ENCODE measurements at places on chromosomes 3 and 15.

GRCh38 chr3:156483426-156483825 lies 71.5 kb downstream of the SSR3 start:
- peak; percentile 12 for DNase-seq

DNA sequence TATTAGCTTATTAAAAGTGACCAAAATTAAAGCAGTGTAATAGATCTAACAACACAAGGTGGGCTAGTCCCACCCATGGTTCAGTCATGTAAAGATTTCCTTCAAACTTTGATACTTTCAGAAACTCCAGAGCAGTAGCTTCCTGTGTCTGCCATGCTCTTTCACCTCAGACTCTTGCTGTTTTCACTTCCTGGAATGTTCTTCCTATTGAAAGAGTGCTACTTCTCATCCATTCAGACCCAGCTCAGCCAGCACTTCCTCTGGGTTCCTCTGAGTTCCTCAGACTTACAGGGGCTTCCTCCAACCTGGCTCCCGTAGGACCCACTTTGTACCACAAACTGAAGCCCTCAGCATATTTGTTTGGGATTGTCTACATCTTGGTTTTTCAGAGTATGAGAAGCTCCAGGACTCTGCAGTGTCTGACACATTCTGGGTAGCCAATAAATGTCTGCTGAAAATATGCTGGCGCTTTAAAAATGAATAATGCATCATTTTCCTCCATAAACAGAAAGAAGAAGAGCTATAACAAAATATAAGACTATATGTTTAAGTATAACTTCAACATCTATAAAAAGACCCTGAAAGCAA lies 18.0 kb downstream of the NCEH1 start:
- no peak for DNase-seq

GRCh38 chr15:98169551-98169950 lies 209.0 kb downstream of the ARRDC4 start:
- no peak for DNase-seq

DNA sequence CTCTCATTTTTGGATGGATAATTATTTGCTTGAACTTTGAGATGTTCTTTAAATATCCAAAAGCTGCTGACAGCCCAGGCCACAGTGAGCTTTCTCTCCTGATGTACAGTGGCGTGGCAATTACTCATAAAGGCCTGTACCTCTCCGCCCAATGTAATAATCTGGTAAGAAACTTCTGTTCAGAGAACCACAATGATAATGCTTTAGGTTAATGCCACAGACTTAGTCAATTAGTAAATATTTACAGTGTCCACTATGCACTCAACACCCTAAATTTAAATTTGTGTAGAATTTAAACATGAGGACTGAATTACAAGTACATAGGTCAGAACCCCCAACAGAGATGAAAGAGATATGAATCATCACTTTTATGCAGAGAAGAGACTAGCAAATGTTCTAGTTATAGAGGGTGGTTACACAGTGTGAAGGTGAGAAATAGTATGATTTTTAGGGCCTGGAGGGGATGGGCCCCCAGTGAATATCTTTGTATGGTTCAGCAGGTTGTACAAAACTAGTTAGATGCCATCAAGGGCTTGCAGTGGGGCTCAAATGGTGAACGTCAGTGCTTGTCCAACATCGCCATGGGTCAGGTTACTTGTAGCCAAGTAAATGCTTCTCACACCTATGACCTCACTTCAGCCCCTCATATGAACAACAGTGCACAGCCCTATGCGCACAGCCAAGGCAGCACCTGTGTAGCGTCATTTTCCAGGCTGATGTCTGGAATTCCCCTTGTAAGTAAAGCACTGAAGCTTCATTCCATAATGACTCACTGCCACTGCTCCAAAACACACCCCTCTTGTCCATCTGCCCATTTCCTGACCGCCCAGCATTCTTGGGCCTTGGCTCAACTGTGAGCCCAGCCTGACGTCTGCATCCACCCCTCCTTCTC lies 13.3 kb downstream of the ABHD2 start:
- DNase-seq, result no peak

DNA sequence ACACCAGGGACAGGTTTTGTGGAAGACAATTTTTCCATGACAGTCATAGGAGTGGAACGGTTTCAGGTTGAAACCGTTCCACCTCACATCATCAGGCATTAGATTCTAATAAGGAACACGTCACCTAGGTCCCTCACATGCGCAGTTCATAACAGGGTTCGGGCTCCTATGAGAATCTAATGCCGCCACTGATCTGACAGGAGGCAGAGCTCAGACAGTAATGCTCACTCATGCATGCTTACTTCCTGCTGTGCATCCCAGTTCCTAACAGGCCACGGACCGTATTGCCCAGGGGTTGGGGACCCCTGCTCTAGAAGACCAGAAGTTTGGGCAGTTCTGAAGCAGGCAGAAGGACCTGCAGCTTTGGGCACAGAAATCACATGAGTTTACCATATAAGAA lies 61.5 kb downstream of the MYO1E start:
- DNase-seq, result no peak

- DNase-seq, result no peak
These were observed 15.2 kb upstream of the RTP2 start for GRCh38 chr3:187717572-187717971.

GRCh38 chr15:90358124-90359033 lies 6.3 kb downstream of the ZNF774 start:
- DNase-seq, result no peak

DNA sequence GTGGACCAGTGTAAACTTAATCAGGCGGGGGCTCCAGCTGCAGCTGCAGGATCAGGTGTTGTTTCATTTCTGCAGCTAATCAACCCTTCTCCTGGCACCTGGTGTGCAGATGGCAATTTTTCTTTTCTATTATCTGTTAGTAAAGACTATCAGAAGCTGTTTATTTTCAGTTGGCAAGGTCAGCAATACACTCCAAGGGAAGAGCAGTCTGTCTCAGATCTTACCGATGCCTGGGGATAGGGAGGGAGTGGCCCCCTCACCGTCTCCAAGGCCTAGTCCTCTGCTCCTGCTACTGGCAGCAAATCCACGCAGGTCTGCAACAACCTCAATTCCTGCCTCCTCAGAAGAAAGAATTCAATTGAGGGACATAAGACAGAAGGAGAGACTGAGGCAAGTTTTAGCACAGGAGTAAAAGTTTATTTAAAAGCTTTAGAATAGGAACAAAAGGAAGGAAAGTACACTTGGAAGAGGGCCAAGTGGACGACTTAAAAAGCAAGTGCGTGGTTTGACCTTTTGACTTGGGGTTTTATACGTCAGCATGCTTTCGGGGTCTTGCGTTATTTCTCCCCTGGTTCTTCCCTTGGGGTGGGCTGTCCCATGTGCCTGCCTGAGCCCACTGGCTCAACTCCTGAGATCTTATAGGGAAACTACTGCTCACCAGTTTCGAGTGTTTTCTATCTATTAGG lies 9.2 kb downstream of the CCRL2 start:
- DNase-seq, result no peak

DNA sequence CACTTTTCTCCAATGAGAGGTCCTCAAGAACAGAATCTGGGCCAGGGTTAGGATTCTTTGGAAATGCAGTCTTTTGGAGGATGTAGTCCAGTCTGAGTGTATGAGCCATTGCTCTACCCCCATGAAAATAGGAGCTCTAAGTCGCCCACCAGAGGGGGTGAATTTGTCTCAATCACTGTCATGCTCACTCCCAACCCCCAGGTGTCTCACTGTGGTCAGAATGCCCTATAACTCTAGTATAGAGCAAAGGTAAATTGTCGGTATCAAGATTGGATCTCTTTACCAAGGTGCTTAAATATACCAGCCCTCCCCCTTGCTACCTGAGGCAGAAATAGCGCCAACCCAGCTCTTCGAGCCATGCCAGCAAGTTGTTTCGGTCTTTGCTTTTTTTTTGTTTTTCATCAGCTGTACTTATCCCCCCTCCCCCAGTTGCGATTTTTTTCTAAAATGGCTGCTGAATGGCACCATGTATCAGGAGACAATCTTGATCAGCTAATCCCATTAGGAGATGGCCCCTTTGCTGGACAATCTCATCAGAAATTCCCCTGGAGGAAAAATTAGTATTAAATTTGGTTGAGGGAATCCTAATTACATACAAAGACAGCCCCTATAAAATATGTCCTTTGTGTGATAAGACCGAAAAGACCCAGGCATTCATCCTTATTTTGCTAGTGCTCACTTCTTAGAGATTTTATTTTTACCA lies 130.7 kb downstream of the EBLN2 start:
- no peak for DNase-seq

GRCh38 chr15:91589360-91589759 lies 264.1 kb upstream of the SLCO3A1 start:
- DNase-seq, result peak; percentile 12

- no peak for DNase-seq
These were observed 18.7 kb upstream of the EOGT start for GRCh38 chr3:69032142-69032541.

GRCh38 chr3:55801068-55801467 lies 314.0 kb upstream of the WNT5A start:
- no peak for DNase-seq

GRCh38 chr3:127953091-127954035 lies 38.3 kb downstream of the KBTBD12 start:
- no peak for DNase-seq

DNA sequence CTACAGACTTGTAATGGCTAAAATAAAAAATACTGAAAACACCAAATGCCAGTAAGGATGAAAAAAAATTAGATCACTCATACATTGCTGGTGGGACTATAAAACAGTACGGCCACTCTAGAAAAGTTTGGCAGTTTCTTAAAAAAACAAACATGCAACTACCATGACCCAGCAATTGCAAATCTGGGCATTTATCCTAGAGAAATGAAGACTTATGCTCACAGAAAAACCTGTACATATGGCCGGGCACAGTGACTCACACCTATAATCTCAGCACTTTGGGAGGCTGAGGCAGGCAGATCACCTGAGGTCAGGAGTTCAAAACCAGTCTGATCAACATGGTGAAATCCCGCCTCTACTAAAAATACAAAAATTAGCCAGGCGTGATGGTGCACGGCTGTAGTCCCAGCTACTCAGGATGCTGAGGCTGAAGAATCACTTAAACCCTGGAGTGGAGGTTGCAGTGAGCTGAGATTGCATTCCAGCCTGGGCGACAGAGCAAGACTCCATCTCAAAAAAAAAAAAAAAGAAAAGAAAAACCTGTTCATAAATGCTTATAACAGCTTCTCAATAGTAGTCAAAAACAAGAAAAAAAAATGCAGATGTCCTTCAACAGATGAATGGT lies 5.6 kb downstream of the TP53BP1 start:
- no peak for DNase-seq

- DNase-seq, result no peak
These were observed 7.0 kb upstream of the CMC1 start for GRCh38 chr3:28234454-28234853.

- no peak for DNase-seq
These were observed 9.8 kb downstream of the PLA2G4E start for GRCh38 chr15:42011074-42011473.

DNA sequence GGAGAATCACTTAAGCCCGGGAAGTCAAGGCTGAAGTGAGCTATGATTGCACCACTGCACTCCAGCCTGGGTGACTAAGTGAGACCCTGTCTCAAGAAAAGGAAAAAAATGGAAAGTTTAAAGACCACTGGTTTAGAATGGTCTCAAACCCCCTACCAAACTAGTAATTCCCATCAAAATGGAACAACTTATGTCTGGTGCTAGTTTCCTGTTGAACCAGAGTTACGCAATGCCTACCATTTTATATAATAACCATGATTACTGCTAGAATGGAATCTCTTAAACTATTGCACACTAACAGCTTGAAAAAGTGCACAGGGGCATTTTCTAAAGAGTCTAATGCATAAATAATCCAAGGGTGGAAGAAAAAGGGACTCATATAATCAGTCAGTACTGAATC lies 43.6 kb downstream of the DMXL2 start:
- no peak for DNase-seq

GRCh38 chr3:146163584-146163983 lies 2.6 kb upstream of the PLOD2 start:
- DNase-seq, result no peak

Measured in activated naive CD4-positive, alpha-beta T cell treated with anti-CD3 and anti-CD28 coated beads, Interleukin-2, amount 50 U/mL, for 16 hours (primary cell).